Breast epithelium (tissue), 4 donors: ENCODE measurements at places on chromosomes 2 and 18. TPM values are rescaled to one million over a fixed set of nuclear protein-coding genes. Genes with fewer than 3 reads are reported as not detected.

Gene DTNA
- 14.4 TPM for total RNA-seq

Gene IL36G
- total RNA-seq, result not detected

Gene SERPINB13
- total RNA-seq, result not detected

Gene TBC1D8
- total RNA-seq, result 19.5 TPM

Gene CCDC142
- 27.1 TPM for total RNA-seq

Gene MOGAT1
- not detected for total RNA-seq

Gene GRB14
- total RNA-seq, result 4.6 TPM

Gene GPR75
- 3.2 TPM for total RNA-seq

Gene AGXT
- total RNA-seq, result under 0.01 TPM

Gene TCF23
- total RNA-seq, result not detected

DNA sequence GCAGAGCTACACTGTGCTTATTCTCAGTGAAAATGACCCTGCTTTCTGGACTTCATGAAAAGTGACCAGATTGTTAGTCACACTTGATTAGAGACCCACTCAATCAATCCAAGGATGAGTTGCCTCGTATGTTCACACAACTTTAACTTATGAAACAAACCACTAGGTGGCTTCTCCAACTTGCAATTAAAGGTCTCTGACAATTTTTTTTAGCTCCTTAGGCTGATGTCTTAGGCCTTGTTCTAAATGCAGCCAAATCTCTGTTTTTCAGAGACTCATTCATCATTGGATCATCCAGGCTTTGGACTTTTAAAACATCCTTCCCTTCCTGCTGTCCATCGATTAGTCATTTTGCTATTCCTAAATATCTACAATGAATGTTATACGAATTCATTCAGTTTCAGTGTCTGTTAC lies 63.4 kb downstream of the MREG start:
- H3K36me3 ChIP-seq, result no peaks in the 10 kb centered on the region
- H3K27ac ChIP-seq, result no peak overlapping the region
- no peak for DNase-seq
- H3K4me1 ChIP-seq, result no peaks in the 10 kb centered on the region

- no peaks in the 10 kb centered on the region for H3K4me1 ChIP-seq
- DNase-seq, result no peak
- peaks cover 13% of the 10 kb centered on the region for H3K36me3 ChIP-seq
- peak overlapping the region; percentile 61 for H3K27ac ChIP-seq
- no peak overlapping the region for H3K4me3 ChIP-seq
These were observed 12.3 kb downstream of the ARID5A start for GRCh38 chr2:96548558-96549465.

DNA sequence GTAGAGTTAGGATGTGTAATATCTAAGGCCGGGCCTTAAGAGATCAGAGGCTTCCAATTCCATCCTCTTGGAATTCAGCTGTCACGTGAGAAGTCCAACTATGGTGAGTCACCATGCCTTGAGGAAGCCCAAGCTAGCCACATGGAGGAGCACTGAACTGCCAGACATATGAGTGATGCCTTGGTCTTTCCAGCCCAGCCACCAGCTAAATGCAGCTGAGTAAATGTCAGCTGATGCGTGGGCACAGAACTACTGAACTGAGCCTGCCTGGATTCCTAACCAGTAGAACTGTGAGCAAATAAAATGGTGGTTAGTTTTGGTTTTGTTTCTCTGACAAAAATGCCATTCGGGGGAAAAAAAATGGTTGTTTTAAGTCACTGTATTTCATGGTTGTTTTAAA lies 153.7 kb upstream of the SERTAD2 start:
- no peaks in the 10 kb centered on the region for H3K4me1 ChIP-seq
- H3K36me3 ChIP-seq, result no peaks in the 10 kb centered on the region
- no peak for DNase-seq
- H3K27me3 ChIP-seq, result no peaks in the 10 kb centered on the region

DNA sequence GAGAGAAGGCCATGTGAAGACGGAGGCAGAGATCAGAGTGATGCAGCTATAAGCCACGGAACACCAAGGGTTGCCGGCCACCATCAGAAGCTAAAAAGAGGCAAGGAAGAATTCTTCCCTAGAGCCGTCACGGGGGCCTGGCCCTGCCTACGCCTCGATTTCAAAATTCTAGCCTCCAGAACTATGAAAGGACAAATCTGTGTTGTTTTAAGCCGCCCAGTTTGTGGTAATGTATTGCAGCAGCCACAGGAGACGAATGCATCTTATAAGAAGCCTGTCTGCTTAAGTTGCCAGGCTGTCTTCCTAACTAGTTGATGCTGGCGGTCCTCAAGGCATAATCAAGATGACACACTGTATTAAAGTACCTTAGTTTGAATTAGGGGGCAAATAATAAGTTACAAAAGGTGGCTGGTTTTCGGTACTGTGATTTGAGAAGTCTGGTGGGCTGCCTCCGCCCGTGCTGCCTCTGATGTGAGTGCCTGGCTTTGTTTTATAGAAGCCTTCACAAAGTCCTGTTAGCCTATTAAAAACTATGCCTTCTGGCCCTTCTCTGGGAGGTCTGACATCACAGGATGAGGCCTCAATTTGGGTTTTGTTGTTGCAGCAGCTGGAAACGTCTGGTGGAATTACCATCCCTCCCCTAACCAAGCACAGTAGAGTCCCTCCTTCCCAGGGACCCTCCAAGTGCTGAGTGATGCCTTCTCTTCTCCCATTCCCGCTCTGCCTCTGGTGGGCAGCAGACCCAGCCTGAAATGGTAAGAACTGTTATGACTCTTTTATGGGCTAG lies 53.6 kb downstream of the SRD5A2 start:
- DNase-seq, result no peak
- H3K27me3 ChIP-seq, result no peaks in the 10 kb centered on the region

DNA sequence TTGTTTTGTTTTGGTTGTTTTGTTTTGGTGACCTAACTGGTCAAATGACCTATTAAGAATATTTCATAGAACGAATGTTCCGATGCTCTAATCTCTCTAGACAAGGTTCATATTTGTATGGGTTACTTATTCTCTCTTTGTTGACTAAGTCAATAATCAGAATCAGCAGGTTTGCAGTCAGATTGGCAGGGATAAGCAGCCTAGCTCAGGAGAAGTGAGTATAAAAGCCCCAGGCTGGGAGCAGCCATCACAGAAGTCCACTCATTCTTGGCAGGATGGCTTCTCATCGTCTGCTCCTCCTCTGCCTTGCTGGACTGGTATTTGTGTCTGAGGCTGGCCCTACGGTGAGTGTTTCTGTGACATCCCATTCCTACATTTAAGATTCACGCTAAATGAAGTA lies at the start of gene TTR:
TSS of gene TTR (plus strand) at position 250 of the 400 bp plus-strand sequence. CDS start at position 276, 26 bp downstream.
- no peaks in the 10 kb centered on the region for H3K4me1 ChIP-seq
- no peak within 1 kb of the TSS for H3K27ac ChIP-seq
- no peaks in the 10 kb centered on the region for H3K36me3 ChIP-seq
- no peak for DNase-seq
- H3K4me3 ChIP-seq, result no peak within 1 kb of the TSS
- H3K27me3 ChIP-seq, result no peaks in the 10 kb centered on the region

DNA sequence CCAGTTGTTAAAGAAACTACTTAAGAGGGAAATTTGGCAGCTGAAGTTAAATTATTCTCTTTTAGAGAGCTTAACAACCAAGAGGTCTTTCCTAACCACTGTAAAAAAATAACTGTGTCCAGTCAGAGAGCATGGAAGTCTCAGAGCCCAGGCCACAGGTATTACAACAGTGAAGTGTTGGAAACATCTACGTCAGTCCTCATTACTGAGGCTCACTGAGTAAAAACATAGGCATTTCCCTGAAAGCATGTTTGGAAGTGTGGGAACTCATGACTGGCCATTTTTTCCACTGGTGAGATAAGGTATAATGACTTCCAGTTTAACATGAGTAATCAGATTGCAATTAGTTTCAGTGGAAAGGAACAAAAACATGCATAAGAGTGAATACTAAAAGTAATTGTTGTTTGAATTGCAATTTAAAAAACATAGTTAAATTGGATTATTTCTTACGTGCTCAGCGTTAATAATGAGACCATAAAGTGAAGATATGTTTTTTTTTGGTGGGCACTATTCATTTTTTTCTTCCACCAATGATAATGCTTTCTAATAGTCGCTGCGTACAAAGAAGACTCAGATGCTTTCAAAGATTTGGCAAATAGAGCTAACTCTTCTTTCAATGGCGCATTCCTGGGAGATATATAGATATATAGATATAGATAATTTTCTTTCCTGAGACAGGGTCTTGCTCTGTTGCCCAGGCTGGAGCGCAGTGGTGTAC lies 60.8 kb downstream of the EFEMP1 start:
- H3K4me3 ChIP-seq, result no peak overlapping the region
- no peaks in the 10 kb centered on the region for H3K36me3 ChIP-seq
- no peaks in the 10 kb centered on the region for H3K27me3 ChIP-seq
- peak overlapping the region; percentile 58 for H3K27ac ChIP-seq
- H3K4me1 ChIP-seq, result no peaks in the 10 kb centered on the region

- H3K4me1 ChIP-seq, result no peaks in the 10 kb centered on the region
- no peaks in the 10 kb centered on the region for H3K27me3 ChIP-seq
- DNase-seq, result no peak
- H3K27ac ChIP-seq, result no peak overlapping the region
- no peak overlapping the region for H3K4me3 ChIP-seq
These were observed 3.3 kb downstream of the CIB4 start for GRCh38 chr2:26637811-26638310.

DNA sequence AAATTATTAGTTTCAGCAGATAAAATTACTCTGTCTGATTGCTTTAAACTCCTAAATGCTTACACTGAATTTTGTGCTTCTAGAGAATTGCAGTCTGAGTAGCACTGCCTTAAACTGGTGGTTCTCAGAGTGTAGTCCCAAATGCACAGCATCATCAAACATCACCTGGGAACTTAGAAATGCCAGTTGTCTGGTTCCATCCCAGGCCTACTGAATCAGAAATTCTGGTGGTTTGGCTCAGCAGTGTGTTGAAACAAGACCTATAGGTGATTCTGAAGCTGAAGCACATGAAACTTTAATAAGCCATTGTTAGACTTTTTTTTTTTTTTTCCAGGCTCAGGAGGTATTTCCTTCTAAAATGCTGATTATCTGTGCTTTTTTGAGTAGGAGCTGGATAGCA lies 22.0 kb downstream of the EPC2 start:
- no peak for DNase-seq
- no peak overlapping the region for H3K4me3 ChIP-seq
- H3K27ac ChIP-seq, result no peak overlapping the region
- no peaks in the 10 kb centered on the region for H3K36me3 ChIP-seq
- H3K27me3 ChIP-seq, result no peaks in the 10 kb centered on the region
